CD4-positive, alpha-beta T cell treated with Interleukin-21 for 1 hour (primary cell): ENCODE measurements at places on chromosomes 4 and X.

GRCh38 chr4:169283114-169283509 is 12.4 kb upstream of the SH3RF1 start:
- no peak for DNase-seq

DNA sequence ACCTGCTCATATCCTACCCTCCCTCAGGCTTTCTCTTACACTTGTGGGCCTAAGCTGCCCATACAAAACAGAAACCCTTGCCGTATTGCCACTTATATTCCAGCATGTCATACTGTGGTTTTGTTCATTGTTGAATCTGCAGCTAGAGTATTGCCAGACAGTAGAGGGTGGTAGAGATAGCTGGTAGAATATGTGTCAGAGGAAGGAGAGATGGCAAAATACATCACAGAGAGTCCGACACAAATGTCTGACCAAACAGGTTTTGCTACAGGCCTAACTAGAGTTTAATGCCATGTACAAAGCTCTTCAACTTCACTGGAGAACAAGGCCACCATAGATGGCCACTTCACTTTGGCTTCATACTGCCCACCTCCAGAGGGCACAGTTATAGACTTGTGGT is 160.1 kb downstream of the EFHC2 start:
- DNase-seq = no peak

GRCh38 chr4:2805712-2806389 is 13.0 kb downstream of the SH3BP2 start:
- DNase-seq = no peak

DNA sequence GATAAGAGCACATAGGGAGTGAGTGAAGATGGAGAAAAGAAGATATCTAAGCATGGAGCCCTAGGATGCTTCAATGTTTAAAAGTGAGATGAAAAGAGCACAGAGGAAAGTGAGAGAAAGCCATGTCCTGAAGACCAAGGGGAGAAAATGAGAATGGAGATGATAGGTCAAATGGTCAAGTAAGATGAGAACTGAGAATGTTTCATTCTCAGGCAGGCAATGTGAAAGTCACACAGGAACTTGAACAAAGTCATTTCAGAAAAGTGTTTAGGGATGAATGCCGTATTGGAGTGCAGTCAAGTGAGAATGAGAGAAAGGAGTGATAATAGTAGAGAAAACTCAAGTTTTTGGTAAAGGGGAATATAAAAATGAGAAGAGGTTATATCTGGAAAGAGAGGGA is 148.7 kb upstream of the PTCHD1 start:
- no peak for DNase-seq

DNA sequence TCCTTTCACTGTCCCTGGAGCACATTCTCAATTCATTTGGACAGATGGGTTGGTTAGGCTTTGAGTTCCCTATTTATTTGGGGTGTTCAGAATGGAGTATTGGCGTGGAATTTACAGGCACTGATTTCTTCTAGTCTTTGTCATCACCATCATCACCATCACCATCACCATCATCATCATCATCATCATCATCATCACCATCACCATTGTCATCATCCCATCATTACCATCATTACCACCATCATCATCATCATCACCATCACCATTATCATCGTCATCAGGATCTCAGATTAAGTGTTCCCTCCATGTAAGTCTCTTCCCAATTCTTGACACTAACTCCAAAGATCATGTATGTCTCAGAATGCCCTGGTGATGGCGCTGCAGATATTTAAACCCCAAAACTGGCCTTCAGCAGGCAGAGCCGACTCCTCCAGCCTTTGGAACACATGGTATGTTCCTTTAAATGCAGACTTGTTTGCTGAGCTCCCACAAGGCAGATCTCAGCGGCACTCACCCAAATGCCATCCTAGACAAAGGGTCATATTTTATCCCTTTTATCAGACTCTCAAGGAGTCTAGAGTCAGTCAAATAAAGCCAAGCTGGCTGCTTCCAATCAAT is 19.8 kb upstream of the FAM9A start:
- no peak for DNase-seq

- DNase-seq = no peak
These were observed 75.8 kb downstream of the EVC2 start for GRCh38 chr4:5632571-5632970.

GRCh38 chr4:99405433-99406115 is 29.6 kb downstream of the ADH7 start:
- peak; percentile 62 for DNase-seq
